ENCODE measurements at places on chromosomes 1 and 21.

DNA sequence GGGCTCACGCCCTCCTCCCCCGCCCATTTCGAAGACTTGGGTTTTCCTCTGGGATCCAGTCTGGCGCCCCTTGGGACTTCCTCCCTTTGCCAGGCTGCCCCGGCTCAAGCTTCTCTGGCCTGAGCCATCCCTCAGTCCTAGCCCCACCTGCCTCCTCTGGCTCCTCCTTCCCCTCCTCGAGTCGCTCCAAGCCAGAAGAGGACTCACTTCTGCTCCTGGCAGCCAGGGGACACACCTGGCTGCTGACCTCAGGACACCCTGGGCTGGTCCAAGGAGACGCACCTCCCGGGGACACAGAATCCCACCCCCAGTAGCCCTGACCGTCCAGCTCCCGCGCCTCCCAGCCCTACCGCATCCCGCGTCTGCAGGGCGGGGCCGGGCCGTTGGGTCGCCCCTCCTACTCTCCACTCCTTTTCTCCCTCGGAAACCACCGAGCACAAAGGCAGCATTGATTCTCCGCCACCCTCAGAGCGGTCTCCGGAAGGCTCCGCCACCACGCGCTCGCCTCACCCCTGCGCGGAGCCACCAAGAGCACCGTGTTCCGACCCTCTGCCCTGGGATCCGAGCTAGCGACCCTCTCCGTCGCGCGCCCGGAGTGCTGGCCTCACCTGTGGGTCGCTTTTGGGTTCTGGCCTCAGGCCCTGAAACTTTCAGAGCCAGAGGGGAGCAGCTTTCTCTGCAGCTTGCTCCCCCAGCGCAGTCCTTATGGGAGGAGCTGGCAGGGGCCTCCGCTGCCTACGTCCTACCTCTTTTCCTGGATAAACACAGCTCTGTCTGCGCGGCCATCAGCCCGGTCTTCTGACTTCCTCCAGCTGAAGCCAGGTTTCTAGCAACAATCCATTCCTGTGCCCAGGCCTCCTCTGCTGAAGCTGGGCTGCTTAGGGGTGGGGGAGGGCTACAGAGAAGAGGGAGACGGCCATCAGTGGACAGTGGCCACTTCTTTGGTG lies at the start of gene C2CD4D:
Gene C2CD4D, minus strand, starts transcription at position 364 of the 947 bp plus-strand sequence. CDS start 831 bp downstream, outside the sequence.
- DNase-seq: peak; percentile 89

GRCh38 chr1:226874579-226875425 lies 4.4 kb downstream of the PSEN2 start:
- no peak for DNase-seq

- no peak for DNase-seq
Measured at GRCh38 chr1:17218939-17219338, 14.0 kb downstream of the PADI1 start.

GRCh38 chr1:157153746-157154145 lies 15.6 kb upstream of the ETV3 start:
- DNase-seq: no peak

GRCh38 chr1:28480308-28480707 lies 25.5 kb upstream of the RCC1 start:
- no peak for DNase-seq

DNA sequence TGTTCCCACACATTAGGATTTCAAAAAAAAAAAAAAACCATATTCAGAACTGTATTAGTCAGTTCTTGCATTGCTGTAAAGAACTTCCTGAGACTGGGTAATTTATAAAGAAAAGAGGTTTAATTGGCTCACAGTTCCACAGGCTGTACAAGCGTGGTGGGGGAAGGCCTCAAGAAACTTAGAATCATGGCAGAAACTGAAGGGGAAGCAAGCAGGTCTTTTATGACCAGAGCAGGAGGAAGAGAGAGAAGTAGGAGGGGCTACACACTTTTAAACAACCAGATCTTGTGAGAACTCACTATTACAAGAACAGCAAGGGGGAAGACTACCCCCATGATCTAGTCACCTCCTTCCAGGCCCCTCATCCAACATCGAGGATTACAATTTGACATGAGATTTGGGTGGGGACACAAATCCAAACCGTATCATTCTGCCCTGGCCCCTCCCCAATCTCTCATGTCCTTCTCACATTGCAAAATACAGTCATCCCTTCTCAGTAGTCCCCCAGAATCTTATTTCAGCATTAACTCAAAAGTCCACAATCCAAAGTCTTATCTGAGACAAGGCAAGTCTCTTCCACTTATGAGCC lies 51.8 kb downstream of the POU2F1 start:
- no peak for DNase-seq

GRCh38 chr1:205576805-205577761 lies 54.7 kb downstream of the ELK4 start:
- DNase-seq: peak; percentile 13

DNA sequence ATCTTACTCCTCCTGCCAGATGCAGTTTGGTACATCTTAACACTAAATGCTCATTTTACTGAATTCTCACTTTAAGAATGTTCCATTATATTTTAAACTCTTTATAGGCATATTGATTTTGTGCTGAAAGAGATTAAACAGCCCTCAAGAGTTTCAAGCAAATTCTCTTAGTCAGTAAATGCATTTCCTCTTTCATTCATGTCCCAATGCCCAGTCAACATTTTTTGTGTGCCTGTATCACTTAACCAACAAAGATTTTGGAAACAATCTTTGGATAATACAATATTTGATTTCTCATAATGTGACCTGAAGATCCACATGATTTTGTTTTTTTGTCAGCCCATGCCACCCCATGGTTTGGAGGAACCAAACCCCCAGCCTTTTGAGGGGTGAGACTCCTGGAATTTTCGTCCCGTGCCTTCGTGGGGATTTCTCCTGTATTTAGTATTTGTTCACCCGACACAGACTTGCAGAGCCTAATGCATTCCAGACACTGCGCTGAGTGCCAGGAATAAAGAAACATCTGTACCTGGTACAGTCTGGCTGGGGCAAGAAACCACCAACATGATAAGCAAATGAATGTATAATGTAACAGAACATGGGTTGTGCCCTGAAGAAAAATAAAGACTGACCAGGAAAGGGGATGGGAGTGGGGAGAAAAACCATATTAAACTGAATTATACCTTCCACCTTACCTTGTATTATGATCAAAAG lies 47.1 kb upstream of the ETS2 start:
- DNase-seq: no peak

DNA sequence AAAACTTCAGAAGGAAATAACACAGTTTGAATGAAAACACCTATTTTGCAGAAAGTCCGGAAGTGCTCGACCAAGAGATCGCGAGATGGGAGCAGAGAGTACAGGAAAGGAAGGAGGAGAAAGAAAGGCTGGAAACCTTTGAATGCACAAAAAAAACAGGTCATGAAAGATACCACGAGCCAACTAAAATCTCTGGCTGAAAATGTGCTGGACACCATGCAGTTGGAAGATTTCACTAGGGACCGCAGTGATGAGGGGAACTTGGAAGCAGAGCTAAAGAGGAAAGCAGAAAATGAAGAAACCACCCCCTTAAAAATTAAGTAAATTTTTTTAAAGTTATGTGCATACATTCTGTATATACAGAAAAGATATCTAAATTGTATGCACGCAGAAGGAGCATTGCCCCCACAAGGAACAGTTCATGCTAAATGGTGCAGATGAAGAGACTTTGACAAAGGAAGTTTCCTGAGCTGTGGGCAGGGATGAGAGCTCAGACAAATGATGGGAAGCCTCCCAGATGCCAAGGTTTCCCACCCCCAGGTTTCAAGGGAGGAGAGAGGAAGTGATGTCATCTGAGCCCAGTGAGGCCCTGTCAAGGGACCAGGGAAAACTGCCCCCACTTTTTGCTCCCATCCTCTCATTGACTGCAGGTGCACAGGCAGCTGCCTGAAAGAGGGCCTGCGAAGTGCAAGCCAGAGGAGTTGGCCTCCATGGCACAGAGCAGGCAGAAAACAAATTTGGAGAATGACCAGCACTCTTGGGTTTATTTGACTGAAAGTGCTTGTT lies 52.5 kb downstream of the ETS2 start:
- DNase-seq: no peak

- peak; percentile 14 for DNase-seq
Measured at GRCh38 chr1:115829023-115829674, 11.8 kb downstream of the NHLH2 start.

DNA sequence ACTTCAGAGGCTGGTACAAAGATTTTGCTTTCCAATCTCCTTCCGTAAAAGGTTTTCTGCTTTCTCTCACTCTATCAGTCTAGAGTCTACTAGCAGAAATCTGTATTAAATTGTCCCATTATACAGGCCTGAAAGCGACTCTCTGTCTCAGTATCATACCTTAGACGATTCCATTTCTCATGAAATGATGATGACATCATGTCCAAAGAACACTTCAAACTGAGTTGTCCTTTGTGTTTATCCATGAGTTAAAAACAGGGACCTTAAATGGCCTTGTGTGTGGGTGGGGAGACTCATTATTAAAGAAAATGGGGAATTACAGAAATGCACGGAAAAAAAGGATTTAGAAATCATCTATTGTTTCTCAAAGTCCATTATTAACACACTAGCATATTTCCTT lies 21.0 kb upstream of the SLC44A3 start:
- DNase-seq: no peak

GRCh38 chr1:168054117-168054516 lies 82.6 kb downstream of the GPR161 start:
- no peak for DNase-seq

DNA sequence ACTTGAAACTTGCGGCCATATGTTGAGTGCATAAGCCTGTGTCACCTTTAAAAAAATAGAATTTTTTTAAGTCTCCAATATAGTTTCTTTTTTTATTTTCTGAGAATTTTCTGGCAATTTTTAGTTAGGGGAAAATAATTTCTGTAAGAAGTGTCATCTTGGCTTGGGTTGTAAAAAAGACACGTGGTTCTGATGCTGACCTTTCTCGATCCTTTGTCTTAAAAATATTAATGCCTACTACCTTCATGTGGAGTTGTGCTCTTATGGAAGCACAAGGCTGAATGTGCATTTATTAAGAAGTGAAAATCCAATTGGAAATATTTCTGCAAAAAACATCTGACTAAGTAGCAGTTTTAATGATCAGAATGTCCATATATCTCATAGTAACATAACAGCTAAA lies 3.5 kb downstream of the ELAVL4 start:
- no peak for DNase-seq

DNA sequence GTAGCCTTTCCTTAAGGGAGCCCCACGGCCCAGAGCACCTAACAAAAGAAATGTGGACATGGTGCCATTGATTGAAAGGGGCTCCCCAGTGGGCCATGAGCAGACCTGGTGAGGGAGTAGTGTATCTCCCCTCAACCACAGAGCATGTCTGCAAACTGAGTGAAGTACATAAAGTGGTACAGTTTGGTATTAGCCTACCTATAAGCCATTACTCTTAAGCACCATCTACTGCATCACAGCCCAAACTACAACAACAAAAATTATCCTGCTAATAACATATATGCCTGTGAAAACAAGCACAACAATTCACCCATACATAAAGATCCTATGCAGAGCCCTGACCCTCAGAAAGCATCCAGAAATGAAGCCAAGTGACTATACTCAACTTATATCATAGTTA lies 407.8 kb downstream of the PTPRC start:
- DNase-seq: no peak

GRCh38 chr1:183891158-183891856 lies 86.4 kb downstream of the RGL1 start:
- DNase-seq: no peak

- peak; percentile 75 for DNase-seq
Measured at GRCh38 chr1:47262787-47263413, 30.9 kb upstream of the TAL1 start.

DNA sequence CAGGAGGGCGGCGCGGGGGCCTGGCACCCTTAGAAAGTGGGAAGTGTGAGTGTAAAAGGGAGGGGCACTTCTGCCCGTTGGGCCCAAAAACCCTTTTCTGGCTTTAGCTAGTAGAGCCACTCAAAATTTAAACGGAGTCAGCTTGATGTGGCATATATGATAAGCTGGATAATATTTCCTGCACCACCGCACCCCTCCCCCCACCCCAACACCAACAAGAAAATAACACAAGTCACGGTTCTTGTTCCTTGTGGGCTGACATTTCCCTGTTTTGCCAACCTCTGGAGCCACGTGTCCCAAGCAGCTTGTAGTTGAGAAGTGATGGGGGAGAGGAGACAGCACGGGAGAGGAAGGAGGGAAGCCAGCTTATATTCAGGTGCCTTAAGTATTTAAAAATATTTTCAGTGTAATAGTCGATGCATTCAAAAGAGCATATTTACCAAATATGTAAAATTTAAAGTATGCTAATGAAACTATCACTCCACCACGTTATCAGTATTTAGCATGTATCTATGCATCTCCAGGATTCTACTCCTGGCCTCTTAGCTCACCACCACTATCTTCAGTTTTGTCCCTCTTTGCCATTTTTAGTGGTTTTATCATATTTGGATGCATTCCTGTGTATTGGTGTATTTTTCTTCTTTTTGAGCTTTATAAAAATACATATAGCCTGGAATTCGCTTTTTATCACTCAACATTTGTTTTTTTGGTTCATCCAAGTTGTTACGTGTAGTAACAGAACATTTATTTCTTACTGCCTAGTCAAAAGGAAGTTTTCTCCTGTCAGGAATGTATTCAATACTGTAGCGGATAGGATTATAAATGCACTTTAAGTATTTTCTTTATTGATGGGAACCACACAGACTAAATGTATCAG lies 773 bp upstream of the DDX59 start:
- peak; percentile 49 for DNase-seq

- DNase-seq: no peak
Measured at GRCh38 chr1:223091896-223092295, 51.2 kb downstream of the TLR5 start.

GRCh38 chr1:204983136-204983535 lies 59.9 kb upstream of the CNTN2 start:
- DNase-seq: no peak

- peak; percentile 69 for DNase-seq
Measured at GRCh38 chr1:78155121-78155520, 109.4 kb downstream of the GIPC2 start.

- DNase-seq: no peak
Measured at GRCh38 chr1:63981408-63981773, 207.6 kb downstream of the ROR1 start.

DNA sequence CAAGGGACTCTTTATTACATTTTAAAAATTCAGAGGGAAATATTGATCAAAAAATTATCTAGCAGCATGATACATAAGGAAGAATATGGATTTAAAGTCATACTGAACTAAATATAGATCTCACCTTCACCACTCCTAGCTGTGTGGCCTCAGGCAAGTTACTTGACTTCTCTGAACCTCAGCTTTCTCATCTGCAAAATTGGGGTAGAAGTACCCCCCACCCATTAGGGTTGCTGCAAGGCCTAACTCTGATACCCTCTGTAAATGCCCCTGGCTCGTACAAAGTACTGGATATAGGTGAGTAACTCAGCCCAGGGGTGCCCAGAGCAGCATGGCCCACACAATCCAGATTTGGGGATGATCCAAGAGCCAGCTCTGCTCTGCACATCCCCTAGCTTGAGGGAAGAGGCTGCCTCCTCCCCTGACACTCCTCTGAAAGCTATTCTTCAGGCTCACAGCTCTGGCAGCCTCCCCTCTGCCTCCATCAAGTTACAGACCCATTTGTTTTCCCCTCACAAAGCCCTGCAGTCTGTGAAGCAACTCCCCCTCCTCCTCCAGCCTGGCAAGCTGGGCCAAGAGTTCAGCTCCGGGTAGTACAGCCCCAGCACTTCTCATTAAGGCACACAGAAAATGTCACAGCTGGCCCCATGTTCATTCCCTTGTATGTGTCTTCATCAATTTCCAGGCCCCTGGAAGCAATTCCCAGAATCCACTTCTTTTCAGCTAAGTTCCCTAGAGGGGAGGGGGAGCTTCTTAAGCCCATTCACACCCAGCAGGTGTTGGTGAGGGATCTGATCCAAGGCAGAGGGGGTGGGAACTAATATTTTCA lies 143.7 kb downstream of the PLPP3 start:
- peak; percentile 67 for DNase-seq

GRCh38 chr1:204442376-204443259 lies 31.0 kb upstream of the PPP1R15B start:
- no peak for DNase-seq

All from GM23338 (cell line).